ENCODE measurements at places on chromosomes 11 and 22.

DNA sequence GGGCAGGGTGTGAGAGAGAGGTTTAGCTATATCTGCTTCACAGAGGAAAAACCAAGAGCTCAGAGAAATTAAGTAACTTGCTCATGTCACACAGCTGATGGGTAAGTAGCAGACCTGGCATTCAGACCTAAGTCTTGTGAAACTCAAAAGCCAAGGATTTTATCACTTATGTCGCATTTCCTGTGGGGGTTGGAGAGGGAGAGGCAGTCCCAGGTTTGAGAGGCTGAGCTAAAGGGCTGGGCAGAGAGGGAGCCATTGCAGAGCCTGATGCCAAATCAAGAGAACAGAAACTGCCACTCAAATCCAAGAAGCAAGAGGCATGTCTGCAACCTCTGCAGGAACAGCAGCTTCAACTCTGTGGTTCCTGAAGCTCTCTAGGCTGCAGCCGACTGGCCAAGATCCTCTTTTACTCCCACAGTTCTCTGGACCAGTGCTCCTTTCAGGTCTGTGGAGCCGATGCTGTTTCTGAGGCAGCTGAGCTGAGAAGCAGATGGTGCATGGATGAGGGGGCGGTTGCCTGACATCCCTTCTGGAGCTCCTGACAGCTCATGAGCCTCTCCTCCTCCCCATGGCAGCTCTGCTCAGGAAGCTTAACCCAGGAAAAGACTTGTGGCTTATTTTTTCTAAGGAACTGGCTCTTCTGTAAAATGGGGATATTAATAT is 47.6 kb upstream of the NAV2 start:
- no peak for DNase-seq

DNA sequence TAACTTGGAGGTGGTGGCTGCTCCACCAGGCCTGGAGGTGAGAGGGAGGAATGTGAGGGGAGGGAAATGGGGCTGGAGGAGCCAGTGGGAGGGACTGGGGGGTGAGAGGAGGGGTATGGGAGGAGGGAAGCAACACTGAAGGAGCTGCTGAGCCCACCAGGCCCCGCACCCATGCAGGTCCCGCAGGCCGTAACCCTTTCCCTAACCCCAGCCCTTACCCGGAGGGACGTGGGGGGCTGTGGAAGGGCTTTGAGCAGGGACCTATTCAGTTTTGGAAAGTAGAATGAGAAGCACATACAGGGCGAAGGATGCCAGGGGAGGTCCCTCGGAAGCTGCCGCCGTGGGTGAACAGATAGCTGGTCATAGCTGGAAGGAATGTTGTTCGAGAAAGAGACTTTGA is 33.9 kb upstream of the CRYBB3 start:
- DNase-seq = no peak

- peak; percentile 42 for DNase-seq
These were observed 95.2 kb downstream of the MRTFA start for GRCh38 chr22:40541300-40541699.

GRCh38 chr11:27795955-27796861 is 96.0 kb upstream of the BDNF start:
- DNase-seq = no peak

DNA sequence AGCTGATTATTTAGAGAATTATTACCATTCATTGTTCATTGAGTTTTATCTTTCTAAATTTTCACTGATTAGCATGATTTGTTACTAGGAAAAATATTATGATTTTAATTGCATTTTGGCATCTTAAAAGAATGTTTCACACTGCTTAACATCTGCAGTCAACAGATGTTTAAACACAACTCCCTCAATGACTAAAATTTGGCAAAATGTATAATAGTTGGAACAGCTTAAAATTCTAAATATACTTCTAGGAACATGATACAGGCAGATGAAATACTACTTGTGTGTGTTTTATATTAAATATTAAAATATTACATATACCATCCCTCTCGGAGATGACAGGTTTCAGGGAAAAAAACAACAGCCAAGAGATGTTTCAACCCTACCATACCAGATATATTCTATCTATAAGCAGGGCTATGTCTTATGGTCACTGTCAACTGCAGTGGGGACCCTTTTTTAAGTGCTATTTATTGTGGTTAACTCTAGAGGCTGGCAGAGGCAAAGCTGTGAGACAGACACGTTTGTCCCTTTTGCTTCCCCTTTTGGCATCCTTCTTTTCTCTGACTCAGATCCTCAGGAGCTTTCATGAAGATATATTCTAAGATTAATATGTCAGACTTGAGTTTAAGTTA is 81.9 kb downstream of the BDNF start:
- DNase-seq = no peak

DNA sequence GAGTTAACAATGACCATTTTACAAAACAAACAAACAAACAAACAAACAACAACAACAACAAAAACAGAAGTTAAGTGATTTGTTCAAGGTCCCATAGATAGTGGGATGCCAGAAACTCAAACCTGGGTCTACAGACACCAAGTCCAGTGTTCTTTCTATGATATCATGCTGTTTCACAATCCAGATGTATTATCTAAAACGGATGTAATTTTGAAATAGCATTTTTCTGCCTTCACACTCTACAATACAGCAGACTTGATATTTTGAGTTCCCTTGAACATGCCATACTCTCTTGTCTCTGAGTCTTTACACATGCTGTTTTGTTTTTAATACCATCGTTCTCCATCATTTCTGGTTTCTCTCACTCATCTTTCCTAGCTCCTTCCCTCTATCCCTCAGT is 104.5 kb downstream of the RELT start:
- no peak for DNase-seq

DNA sequence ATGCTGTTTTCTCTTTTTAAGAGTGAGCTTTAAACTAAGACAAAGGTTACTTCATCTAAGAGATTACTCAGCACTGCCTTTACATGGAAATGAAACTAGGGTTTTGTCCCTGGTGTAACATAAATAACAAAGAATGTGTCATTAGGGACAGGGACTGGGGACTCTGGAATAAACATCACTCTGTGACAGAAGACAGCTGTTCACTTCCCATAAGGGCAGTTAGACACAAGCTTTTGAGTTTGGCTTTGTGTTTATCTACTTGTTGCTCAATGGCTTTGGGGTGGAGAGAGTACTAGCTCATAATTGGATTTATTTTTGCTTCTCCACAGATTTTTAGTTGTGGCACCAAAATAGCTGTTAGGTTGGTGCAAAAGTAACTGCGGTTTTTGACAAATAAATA is 154.5 kb downstream of the OR4C45 start:
- DNase-seq = no peak

DNA sequence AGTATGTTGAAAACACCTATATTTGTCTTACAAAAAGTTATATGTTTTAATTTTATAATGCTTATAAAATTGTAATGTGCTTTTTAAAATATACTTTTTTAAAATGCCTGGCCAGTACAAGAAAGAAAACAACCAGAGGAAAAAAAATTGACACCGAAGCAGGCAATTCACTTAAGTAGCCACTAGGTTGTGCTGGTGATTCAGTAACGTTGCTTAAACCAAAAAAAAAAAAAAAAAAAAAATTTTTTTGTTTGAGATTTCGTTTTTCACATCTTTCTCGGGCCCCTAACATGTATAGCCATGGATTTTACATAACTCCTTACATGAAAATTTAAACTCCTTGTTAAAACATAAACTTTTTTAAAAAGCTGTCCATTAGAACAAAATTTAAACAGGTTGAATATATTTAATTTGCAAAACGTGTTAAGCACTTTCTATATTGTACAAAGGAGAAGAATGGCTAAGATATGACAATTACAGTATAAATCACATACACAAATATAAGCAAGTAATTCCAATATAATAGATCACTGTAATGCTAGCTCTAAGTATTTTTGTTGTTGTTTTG is 9.2 kb downstream of the OR8B4 start:
- DNase-seq = peak; percentile 2

DNA sequence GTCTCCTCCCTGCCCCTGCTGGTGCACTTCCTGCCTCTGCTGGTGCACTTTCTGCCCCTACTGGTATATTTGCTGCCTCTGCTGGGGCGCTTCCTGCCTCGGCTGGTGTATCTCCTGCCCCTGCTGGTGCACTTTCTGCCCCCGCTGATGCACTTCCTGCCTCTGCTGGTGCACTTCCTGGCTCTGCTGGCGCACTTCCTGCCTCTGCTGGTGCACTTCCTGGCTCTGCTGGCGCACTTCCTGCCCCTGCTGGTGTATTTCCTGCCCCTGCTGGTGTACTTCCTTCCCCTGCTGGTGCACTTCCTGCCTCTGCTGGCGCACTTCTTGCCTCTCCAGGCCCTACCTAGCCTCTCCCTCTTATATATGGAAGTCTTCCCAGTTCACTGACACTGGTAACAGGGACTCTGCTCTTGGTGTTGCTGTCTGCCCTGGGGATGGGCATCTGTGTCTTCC is 10.1 kb downstream of the MTFP1 start:
- DNase-seq = no peak

DNA sequence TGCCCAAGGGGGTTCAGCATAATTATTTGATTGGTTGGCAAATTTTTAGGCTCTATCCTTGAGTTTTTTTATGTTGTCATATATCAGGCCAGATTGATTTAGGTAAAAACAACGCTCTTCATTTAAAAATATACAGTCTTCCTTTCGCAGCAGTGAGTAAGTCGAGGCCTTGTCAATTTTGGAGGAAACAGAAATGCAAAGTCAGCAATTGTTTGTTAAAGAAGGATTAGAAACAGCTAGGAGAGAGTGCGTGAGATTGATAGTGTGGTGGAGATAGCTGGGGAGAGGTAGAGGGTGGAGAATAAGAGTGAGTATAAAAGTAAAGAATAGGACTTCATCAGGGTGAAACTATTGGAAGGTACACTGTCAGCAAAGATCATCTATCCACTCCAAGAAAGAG is 830.8 kb downstream of the LUZP2 start:
- DNase-seq = no peak

- DNase-seq = peak; percentile 71
These were observed 81.0 kb downstream of the PRR5L start for GRCh38 chr11:36376888-36377758.

DNA sequence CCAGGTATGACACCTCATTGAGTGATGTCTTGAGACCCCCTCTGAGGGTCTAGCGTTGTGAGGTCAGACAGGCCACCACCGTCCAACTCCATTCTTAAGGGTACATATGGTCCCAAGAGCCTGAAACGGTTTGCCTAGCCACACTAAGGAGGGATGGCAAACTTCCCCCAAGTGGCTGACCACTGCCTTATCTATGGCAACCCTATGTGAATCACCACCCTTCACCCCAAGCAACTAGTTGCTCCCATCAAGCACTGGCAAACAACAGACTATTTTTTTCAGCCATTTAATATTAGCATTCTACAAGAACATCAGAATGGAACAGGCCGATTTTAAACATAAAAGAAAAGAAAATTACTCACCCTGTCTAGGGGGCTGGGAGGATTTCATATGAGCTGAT is 22.8 kb downstream of the THOC5 start:
- DNase-seq = no peak

DNA sequence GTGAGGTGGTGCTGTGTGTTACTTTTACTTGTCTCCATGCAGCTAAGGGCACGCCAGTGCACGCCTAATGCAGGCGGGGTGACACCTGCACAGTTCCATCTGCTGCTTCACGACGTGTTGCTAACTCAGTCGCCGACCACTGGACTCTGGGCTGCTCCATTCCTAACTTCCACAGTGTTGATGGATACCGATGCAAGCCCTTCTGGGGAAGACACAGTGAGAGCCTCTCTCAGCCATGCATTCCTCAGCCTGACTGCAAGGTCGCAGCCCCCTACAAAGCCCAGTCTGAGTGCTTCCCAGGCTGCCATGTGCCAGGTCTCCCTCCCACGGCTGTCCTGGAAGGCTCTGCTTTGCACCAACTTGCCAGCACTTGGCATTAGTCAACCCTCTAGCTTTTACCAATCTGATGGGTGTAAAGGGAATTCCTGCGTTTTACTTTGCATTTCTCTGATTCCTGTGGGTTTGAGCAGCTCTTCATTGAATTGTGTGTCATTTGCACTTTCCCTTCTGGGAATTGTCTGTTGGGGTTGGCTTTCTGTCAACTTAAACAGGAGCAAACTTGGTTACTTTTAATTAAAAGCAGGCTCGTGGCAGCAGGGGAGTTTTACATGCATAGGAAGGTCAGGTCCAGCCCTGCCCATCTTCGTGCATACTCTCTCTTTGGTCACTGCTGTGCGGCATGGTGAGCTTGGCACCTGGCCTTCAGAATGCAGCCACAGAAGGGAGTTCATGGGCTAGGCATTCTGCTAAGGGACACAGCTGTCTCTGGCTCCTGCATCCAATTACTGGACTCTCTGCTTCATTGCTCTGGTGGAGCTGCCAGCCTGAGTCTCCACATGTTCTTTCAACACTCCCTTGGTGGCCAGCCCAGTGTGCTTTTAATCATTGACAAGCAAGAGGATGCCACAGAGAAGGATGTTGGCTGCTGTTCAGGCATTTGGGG is 34.6 kb upstream of the SHANK2 start:
- peak; percentile 60 for DNase-seq

DNA sequence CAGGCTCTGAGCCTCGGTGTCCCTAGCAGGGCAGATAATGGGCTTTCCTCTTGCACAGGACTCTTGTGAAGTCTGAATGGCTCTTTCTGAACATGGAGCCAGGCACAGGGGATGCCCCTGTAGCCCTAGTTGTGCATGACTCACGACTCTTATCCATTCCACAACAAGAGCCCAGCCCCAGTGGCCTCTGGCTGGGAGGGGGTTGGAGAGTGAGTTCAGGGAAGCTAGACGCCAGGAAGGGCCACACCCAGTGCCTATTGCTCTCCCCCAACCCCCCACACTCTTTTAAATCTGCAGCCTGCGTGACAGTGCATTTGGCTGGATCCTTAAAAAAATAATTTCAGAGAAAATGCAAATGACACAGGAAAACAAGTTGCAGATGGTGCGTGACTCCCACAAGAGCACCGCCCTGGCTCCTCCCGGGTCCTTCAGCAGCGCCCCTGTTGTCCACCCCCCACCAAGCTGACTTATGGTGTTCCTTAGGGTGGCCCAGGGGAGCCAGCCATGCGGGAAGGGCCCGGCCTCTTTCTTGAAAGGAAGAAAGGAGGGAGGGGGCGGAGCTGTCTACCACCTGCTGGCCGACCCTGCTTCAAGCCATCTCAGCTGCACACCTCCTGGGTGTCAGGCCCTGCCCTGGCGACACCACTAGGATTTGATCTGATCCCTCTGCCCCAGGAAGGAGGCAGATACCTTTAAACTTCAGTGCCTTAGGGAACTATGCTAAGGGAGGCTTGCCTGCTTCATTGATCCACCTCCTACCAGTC is 74.7 kb downstream of the MN1 start:
- no peak for DNase-seq
